ENCODE measurements at places on chromosomes 4 and X.

DNA sequence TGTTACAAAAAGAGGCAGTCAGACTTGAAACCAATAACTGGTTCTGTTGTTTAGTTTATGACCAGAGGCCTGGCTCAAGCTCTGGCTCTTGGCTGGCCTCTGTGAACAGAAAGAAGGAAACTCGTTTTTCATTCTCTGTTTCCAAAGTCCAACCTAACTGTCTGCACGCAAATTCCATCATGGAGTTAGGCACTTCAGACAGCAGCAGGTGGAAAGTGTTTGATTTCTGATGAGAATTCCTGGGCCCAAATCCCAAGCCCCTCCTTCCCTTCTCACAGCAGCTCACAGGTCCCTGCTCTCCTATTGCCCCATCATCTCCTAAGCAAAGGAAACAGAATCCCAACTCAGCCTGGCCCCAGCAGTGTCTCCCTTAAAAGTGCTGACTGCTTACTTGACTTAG lies 42.8 kb upstream of the FGF16 start:
- DNase-seq, result no peak

GRCh38 chrX:10929747-10930146 lies 181.4 kb upstream of the HCCS start:
- DNase-seq, result no peak

DNA sequence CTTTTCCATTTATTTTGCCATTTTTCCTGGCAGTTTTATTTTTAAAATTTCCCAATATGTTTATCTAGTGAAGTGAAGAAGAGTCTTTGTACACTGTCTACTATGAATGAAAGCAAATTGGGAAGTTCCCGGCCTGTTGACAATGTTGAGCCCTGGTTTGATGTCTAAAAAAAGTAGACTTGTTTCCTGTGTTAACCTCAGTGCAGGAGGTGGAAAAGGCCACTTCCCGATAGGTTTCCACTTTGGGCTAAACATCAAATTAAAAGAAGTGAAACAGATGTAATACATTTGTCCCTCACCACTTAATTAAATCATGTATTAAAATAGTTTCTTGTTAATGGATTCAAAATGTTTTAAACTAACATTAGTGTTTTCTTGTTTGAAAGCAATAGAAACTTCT lies 30.0 kb downstream of the BBS12 start:
- peak; percentile 5 for DNase-seq

GRCh38 chrX:19272452-19272851 lies 71.3 kb upstream of the PDHA1 start:
- DNase-seq, result no peak

DNA sequence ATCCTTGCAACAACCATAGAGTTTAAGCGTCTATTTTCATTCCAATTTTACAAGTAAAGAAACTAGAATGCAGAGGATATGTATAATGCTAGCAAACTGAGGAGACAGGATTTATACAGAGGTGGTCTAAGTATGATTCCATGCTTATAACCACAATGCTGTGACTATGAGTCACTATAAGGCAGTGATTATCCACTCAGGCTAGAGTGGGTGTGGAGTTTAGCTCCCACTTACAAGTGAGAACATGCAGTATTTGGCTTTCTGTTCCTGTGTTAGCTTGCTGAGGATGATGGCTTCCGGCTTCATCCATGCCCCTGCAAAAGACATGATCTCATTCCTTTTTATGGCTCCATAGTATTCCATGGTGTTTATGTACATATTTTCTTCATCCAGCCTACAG lies 41.6 kb upstream of the EDA2R start:
- no peak for DNase-seq

DNA sequence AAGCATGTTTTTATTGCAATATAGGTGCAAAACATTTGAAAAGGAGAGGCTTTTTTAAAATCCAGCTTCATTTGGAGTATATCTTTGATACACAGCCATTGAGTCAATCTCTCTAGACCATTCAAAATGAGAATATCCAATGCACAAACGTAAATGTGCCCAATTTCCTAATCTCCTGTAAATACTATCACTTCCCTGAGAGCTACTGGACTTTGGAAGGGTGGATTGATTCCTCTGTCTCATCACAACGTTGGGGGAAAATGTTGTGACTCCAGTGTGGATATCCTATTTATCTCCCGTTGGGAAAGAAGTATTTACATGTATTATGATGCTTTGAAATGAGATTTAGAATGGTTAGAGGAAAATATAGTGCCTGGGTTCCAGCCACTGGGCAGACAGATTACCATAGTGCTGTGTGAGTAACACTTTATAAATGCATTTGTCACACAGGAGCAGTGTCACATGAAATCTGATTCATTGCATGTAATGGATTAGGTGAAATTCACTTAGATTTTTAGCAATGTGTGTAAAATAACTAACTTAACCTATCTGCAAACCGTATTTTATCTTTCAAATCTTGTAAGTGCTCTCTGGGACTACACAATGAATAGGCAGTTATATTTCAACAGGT lies 64.4 kb upstream of the VCX3A start:
- DNase-seq, result no peak

All from CD4-positive, alpha-beta T cell treated with Interleukin-17A for 4 hours (primary cell).